ENCODE measurements at places on chromosomes 3 and 15.

DNA sequence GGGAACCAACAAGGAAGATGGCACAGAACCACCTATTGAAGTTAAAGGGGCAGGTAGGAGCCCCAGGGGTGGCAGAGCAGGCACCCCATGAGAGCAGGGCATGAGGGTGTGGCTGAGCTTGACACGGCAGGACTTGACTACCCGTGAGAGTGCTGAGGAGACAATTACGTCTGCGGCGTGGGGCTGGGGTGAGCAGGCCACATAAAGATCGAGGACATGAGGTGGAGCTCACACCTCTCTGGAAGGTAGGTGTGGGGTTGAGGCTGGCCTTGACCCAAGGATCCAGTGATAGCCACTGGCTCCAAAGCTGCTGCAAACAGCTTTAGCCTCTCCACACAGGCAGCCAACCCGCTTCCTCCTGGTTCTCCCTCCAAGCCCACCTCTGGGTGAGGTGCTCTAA, 64.5 kb downstream of the PCSK6 start:
- DNase-seq = no peak

DNA sequence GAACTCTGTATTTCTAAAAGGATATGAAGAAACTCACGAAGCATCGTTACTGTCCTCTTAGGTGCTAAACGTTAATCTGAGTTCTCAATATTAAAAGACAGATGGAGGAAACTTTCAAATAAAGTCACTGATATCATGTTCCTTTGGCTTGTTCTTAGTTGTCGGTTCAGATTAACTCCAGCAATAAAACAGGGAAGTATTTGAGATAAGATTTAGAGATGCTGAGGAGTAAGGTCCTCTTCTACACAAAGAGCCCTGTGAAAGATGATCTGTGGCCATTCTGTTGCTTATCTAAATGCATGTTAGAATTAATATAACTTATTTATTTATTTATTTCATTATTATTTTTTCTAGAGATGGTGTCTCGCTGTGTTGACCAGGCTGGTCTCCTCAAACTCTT, 19.2 kb downstream of the AKAP13 start:
- DNase-seq = no peak

DNA sequence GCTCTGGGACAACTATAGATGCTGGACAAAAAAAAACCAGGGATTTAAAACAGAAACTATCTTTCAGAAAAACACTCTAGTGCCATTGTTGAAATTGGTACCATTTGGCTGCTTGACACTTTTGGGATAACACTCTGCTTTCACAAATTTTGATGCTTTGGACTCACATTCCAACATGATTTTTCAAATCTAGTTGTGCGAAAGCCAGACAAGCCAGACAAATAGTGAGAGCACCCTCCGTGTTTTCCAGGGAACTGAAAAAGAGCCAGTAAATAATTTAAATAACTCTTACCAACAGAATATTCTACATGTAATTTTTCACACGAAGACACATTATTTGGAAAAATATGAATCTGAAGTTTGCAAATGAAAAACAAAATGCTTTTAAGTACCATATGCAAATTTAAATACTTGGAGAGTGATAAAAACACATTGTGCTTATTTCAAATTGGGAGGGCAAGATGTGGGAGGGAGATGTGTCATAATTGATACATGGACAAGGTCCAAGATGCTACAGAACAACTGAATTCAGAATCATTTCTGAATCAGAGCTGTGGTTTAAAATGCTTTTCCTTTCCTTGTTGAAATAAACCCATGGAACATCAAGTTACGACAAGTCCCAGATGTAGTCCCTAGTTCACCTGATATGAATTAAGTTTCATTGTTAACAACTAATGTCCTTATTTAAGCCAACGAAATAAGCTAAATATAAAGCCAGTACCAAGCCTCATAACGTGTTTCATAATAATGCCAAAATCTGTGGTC, 144.2 kb upstream of the SOX2 start:
- no peak for DNase-seq

DNA sequence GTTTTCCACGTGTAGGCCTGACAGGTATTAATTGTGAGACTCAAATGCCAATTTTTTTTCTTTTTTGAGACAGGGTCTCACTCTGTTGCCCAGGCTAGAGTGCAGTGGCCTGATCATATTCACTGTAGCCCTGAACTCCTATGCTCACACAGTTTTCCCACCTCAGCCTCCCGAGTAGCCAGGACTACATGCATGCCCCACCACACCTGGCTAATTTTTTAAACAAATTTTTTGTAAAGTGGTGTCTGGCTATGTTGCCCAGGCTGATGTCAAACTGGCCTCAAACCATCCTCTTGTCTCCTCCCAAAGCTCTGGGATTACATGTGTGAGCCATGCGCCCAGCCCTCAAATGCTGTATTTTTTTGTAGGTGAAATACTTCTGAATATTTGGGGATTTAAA, 14.0 kb downstream of the SLC25A36 start:
- no peak for DNase-seq

GRCh38 chr15:86620641-86621349, 541.1 kb downstream of the AGBL1 start:
- DNase-seq = no peak

- no peak for DNase-seq
Observed at GRCh38 chr3:171835116-171835515, 8.0 kb upstream of the TMEM212 start.

GRCh38 chr3:66638717-66639116, 137.9 kb upstream of the LRIG1 start:
- peak; percentile 8 for DNase-seq

DNA sequence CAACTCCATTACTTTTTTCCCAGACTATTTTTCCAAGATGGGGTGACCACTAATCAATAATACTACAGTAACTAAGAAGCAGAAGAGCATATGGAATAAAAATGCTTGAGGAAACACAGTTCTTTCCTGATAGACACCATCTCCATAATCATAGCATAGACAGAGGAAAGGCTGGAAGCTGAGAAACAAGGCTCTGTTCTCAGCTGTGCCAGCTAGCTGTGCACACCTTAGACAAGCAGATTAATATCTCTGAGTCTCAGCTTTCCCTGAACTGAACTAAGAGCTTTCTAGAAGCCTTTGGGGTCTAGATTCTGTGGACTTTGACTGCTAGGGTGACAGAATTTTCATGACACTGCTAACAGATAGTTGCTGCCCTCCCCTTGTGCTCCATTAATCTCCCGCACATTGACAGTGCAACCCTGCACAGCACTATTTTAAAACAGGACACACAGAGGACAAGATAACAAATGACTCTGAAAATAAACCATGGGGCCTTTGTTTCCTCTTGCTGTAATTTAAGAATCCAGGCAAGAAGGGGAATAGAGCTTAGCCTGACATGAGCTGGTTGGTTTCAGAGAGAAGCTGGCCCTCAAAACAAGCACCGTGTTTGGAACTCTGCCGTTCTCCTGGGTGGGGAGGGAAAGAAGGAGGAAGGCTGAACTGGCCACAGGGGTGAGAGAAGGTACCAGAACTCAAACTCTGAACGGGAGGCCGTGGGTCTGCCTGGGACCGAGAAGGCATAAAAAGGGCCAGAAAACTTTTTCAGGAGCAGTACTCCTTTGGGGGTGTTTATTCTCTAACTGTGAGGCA, 67.4 kb downstream of the ATP13A5 start:
- DNase-seq = no peak

GRCh38 chr3:87127281-87127680, 99.8 kb upstream of the CHMP2B start:
- DNase-seq = no peak

DNA sequence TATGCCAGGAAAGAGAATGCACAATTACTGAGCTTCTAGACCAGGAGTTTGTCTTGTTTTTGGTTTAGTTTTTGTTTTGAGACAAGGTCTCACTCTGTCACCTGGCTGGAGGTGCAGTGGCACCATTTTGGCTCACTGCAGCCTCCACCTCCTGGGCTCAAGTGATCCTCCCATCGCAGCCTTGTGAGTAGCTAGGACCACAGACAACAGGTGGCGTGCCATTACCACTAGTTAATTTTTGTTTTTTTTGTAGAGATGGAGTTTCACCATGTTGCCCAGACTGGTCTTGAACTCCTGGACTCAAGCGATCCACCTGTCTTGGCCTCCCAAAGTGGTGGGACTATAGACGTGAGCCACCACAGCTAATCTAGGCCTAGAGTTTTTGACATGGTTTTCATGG, 104.4 kb upstream of the CCDC54 start:
- DNase-seq = no peak

DNA sequence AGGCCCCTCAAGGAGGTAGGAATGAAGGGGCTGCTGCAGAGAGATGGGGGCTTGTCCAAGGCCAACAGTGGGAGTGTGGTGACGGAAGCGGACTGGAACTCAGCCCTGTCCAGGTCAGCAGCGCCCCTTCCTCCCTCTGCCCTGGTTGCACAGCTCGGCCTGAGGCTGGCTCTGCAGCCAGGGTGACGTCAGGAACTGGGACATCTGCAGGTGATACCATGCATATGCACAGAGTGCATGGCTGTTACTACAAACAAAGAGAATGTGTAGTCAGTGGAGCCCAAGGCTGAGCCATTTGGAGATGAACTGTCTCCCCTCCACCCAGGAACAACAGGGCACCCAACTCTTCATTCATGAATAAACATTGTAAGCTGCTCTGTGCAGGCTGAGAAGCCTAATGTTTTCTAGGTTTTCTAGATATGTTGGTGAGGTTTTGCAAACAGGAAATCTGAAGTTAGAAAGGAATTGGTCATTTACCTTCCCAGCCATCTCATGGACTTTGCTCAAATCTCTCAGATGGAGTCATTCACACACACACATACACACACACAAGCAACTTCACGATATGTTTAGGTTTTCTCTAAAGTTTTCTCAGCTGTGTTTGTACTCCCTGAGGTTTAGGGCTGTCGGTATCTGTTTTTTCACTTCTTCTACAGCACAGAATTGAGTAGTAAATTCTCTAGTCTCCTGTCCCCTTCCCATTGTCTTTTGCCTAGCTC, 117.2 kb downstream of the TLE3 start:
- DNase-seq = no peak

- DNase-seq = no peak
Observed at GRCh38 chr3:59654123-59654479, 604.3 kb upstream of the CFAP20DC start.

- no peak for DNase-seq
Observed at GRCh38 chr3:131772269-131773026, 262.4 kb downstream of the CPNE4 start.

DNA sequence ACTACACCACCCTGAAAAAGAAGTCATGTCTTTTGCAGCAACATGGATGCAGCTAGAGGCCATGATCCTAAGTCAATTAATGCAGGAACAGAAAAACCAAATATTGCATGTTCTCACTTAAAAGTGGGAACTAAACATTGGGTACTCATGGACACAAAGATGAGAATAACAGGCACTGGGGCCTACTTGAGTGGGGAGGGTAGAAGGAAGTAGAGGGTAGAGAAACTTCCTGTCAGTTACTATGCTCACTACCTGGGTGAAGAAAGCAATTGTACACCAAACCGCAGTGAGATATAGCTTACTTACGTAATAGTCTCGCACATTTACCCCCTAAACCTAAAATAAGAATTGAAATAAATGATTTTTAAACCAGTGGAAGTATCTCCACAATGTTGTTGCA, 480.5 kb upstream of the ARRDC4 start:
- DNase-seq = no peak

- DNase-seq = no peak
Observed at GRCh38 chr3:194817936-194818335, 132.3 kb downstream of the FAM43A start.

DNA sequence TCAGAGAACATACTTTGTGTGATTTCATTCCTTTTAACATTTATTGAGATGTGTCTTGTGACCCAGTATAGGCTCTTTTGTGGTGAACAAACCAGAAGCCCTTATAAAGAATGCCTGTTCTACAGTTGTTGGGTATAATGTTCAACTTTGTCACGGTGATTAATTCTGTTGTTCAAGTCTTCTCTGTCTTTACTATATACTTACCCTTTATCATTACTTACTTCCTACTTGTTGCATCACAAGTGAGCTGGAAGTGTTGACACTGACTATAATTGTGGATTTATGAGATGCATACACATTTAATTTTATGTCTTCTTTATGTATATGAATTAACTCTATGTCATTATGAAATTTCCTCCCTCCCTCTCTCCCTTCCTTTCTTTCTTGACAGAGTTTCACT, 59.7 kb upstream of the TBL1XR1 start:
- DNase-seq = no peak

DNA sequence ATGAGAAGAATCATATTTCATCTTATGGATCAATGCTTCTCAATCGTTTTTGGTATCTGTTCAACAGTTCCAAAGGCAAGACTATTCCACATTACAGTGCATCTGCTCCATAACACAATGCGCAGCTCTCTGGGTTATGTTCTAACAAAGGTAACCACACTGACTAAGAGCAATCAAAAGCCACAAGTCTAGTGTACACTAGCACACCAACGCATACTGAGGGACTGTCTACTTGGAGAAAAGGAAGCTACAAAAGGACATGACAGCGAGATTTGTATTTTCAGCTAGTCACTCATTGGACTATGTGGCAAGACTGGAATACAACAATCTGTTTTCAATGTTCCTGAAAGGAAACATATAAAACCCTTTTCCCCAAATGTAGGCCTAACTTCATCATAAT, 35.8 kb downstream of the SETD2 start:
- DNase-seq = no peak

DNA sequence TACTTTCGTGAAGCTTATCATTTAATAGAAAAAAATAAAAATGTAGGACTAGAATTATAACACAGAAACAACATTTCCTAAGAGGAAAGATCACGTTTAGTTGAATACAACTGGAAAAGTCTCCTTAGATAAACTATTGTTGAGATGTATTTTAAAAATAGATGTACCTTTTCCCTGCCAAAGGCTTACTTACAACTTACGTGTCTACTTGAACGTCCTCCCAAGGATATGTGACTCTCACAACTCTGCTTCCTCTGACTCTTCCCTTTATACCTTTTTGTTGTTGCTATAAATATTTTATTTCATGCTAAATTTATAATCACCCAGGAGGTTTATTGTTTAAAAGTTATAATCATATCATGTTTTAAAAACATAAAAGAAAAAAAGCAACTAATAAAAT, 908.0 kb upstream of the ROBO1 start:
- DNase-seq = no peak

DNA sequence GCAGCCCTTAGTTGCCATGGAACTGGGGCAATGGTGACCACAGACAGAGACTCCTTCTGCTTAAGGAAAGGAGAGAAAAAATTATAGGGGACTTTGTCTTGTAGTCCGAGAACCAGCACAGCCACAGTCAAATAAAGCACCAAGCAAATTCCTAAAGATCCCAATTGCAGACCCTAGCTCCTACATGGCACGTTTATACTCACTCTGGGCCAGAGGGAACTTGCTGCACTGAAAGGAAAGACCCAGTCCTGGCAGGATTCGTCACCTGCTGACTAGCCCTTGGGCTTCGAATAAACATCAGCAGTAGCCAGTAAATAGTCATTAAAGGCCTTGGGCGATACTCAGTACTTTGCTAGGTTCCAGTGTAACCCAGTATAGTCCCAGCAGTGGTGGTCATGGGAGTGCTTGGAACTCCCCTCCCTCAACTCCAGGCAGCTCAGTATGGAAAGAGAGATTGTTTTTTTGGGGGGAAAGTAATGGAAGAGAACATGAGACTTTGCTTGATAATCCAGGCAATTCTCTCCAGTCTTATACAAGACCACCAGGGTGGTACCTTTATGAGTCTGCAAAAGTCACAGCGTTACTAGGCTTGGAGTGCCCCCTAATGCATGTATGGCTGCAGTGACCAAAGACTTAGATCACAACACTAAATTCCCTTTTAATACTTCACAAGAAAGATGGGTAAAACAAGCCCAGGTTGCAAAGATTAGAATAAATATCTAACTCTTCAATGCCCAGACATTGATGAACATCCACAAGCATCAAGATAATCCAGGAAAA, 66.4 kb upstream of the AGTR1 start:
- no peak for DNase-seq
